ENCODE measurements at places on chromosomes 3 and 15. TPM values are rescaled to one million over a fixed set of nuclear protein-coding genes. Genes with fewer than 3 reads are reported as not detected.
A peak's percentile ranks its signal among the peaks of the same experiment; 100 is the strongest.

- H3K27ac ChIP-seq: peak overlapping the region; percentile 17
- no peaks in the 10 kb centered on the region for H3K36me3 ChIP-seq
- DNase-seq: no peak
- H3K27me3 ChIP-seq: peaks cover 5% of the 10 kb centered on the region
Measured at GRCh38 chr3:50657407-50657806, 17.3 kb upstream of the DOCK3 start.

The POLQ gene
- polyA plus RNA-seq: 0.28 TPM

GRCh38 chr15:70835841-70836240 is 18.1 kb downstream of the LARP6 start:
- no peak overlapping the region for H3K27ac ChIP-seq
- no peaks in the 10 kb centered on the region for H3K4me1 ChIP-seq
- H3K27me3 ChIP-seq: peaks cover 39% of the 10 kb centered on the region
- DNase-seq: no peak
- H3K4me3 ChIP-seq: no peak overlapping the region
- H3K36me3 ChIP-seq: no peaks in the 10 kb centered on the region

- peaks cover 59% of the 10 kb centered on the region for H3K4me1 ChIP-seq
- peaks cover 8% of the 10 kb centered on the region for H3K27me3 ChIP-seq
Measured at GRCh38 chr3:66480666-66481065, 20.2 kb downstream of the LRIG1 start.

DNA sequence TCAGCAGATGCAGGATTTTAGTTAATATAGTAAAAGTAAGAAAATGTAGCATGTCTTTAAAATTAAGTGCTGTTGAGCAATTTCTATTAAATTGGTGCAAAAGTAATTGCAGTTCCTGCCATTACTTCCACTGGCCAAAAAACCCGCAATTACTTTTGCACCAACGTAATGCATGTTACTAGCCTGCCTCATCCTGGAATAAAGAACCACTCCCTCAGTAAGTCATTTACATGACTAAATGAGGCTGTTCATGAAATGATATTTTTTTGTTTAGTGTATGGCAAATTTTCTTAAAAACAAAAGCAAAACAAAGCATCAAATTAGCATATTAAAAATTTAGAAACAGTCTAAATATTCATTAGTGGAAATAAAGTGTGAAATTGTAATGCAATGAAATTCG is 180.4 kb downstream of the DIPK2A start:
- no peaks in the 10 kb centered on the region for H3K4me1 ChIP-seq
- no peak for DNase-seq
- no peaks in the 10 kb centered on the region for H3K36me3 ChIP-seq
- peaks cover 8% of the 10 kb centered on the region for H3K27me3 ChIP-seq
- H3K4me3 ChIP-seq: no peak overlapping the region

DNA sequence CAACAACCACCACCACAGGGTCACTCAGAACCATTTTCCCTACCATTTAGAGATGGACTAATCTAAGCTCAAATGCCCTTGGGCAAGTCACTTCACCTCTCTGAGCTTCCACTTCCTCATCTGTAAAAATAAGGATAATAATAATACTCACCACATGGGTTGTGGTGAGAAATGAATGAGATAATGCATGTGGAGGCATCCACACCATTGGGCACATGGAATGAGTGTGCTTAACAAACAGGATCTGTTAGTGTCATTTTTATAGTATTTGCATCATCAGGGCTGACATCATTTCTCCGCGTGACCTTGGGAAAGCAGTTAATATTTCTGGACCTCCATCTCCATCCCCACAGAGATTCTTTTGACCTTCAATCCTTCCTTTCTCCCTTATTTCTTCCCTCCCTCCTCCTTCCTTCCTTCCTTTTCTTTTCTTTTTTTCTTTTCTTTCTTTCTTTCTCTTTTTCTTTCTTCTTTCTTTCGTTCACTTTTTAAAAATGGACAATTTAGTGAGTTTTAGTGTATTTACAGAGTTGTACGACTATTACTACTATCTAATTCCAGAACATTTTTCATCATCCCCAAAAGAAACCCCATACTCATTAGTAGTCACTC is 7.7 kb upstream of the RFT1 start:
- no peaks in the 10 kb centered on the region for H3K4me1 ChIP-seq
- no peak overlapping the region for H3K27ac ChIP-seq
- H3K27me3 ChIP-seq: no peaks in the 10 kb centered on the region
- no peak for DNase-seq
- no peak overlapping the region for H3K4me3 ChIP-seq
- H3K36me3 ChIP-seq: no peaks in the 10 kb centered on the region

GRCh38 chr3:37991109-37991508 is 523 bp downstream of the VILL start:
- peak overlapping the region; percentile 23 for H3K27ac ChIP-seq
- H3K4me1 ChIP-seq: peaks cover 34% of the 10 kb centered on the region
- no peak for DNase-seq
- H3K36me3 ChIP-seq: no peaks in the 10 kb centered on the region
- no peak overlapping the region for H3K4me3 ChIP-seq
- peaks cover 6% of the 10 kb centered on the region for H3K27me3 ChIP-seq

The APPL1 gene
- polyA plus RNA-seq: 237 TPM

The ZPLD1 gene
- not detected for polyA plus RNA-seq
